ENCODE measurements at places on chromosomes 3 and 15.
A peak's percentile ranks its signal among the peaks of the same experiment; 100 is the strongest.

GRCh38 chr3:153221748-153222162 lies 59.7 kb downstream of the RAP2B start:
- peak; percentile 98 for DNase-seq

- no peak for DNase-seq
These were observed 864 bp upstream of the NEO1 start for GRCh38 chr15:73051391-73051806.

GRCh38 chr15:75073197-75073596 lies 49.8 kb downstream of the PPCDC start:
- DNase-seq, result no peak

GRCh38 chr15:62320259-62320658 lies 155.2 kb upstream of the C2CD4B start:
- no peak for DNase-seq

- no peak for DNase-seq
These were observed 45.0 kb upstream of the SLC6A11 start for GRCh38 chr3:10770981-10771380.

DNA sequence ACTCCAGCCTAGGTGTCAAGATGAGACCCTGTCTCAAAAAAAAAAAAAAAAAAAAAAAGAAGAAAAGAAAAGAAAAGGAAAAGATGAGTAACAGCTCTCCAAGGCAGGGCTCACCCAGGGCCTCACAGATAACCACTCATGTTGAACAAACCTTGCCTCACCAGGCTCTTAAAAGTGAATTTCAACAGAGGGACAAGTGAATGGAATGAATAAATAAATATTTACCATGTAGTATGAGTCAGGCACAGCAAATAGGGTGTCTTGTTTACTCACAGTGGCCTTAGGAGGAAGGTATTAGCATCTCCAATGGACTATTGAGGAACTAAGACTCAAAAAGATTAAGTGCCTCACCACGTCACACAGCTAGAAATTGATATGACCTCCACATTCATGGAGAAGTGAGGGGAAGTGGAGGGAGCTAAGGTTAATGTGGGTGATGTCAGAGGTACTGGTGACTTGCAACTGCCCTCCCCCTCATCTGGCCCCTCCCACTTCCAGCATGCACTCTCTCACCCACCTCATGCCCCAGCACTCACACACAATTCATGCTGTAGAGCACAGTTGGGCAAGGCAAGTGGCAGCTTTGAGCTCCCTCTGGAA lies 255.5 kb downstream of the UACA start:
- DNase-seq, result peak; percentile 36

- no peak for DNase-seq
These were observed 330.4 kb upstream of the ICE2 start for GRCh38 chr15:60809375-60809774.

GRCh38 chr3:196336319-196337145 lies 1.7 kb downstream of the TM4SF19 start:
- no peak for DNase-seq

DNA sequence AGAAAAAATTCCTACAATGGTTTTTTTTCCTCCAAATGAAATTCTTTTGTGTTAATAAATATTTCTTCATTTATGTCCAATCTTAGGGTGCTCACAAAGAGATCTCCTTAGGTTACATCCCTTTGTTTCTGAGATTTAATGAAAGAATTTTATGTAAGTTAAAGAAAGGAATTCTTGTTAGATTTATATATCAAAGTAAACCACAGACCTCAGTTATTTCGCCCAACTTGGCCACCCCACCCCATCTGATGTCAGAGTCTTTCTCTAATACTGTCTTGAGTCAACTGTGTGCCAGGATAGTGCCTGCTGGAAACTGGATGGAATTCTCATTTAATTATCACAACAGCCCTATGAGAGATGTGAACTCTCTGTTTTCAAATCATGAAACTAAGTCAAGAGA lies 259.9 kb downstream of the OPA1 start:
- DNase-seq, result no peak

GRCh38 chr15:55281517-55282228 lies 7.9 kb downstream of the RAB27A start:
- DNase-seq, result no peak

GRCh38 chr3:63979093-63979885 lies 44.0 kb downstream of the PSMD6 start:
- peak; percentile 31 for DNase-seq

GRCh38 chr3:69770219-69770618 lies 31.0 kb downstream of the MITF start:
- peak; percentile 69 for DNase-seq

- no peak for DNase-seq
These were observed 35.5 kb downstream of the CYFIP1 start for GRCh38 chr15:22944651-22945050.

GRCh38 chr3:64224826-64225610 lies at the start of gene PRICKLE2:
Gene PRICKLE2, minus strand, starts transcription at chr3:64225466. Its CDS starts 26,539 bp downstream, at chr3:64198927.
- peak; percentile 94 for DNase-seq

- peak; percentile 93 for DNase-seq
These were observed at the start of gene CAPN7 for GRCh38 chr3:15205934-15206661. Gene CAPN7, plus strand, starts transcription at chr3:15206246. Its CDS starts 250 bp downstream, at chr3:15206496.

DNA sequence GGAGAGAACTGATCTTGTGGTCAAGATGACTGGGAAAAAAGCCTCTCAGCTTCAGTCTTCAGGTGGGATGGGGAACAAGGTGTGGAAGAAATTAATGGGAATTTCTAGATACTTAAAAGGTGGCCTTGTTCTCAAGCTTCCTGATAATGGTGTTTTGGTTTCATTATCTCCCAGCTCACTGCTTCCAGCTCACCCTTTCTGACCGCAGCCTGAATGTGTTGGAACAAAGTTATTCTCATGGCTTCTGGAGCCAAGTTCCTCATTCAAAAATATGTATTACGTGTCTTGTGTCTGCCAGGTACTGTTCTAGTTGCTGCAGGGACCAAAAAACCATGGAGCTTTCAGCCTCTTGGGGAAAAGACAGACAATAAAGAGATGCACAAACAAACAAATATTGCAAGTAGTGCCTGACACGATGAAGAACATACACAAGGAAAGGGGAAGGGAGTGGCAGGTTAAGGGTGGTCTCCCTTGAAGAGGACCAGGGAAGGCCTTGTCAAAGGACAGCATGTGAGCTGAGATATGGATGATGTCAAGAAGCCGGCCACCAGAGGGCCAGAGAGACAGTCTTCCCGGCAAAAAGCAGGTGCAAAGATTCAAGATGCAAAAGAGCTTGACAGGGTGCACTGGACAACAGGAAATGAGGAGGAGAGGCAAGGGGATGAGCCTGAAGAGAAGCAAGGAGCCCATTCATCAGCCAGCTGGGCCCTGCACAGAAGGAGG lies 35.5 kb downstream of the ARRDC4 start:
- DNase-seq, result peak; percentile 20

DNA sequence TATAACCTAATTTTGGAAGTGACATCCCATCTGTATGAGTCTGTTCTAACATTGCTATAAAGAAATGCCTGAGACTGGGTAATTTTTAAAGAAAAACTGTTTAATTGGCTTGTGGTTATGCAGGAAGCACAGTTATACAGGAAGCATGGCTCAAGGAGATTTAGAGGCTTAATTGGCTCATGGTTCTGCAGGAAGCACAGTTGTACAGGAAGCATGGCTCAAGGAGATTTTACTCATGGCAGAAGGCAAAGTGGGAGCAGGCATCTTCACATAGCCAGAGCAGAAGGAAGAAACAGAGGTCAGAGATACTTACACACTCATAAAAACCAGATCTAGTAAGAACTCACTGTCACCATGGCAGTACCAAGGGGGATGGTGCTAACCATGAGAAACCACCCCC lies 193.1 kb upstream of the ADAMTS9 start:
- no peak for DNase-seq

- DNase-seq, result no peak
These were observed 8.5 kb downstream of the SHOX2 start for GRCh38 chr3:158097593-158098308.

- DNase-seq, result no peak
These were observed 265.4 kb upstream of the ARHGEF26 start for GRCh38 chr3:153855772-153856171.

DNA sequence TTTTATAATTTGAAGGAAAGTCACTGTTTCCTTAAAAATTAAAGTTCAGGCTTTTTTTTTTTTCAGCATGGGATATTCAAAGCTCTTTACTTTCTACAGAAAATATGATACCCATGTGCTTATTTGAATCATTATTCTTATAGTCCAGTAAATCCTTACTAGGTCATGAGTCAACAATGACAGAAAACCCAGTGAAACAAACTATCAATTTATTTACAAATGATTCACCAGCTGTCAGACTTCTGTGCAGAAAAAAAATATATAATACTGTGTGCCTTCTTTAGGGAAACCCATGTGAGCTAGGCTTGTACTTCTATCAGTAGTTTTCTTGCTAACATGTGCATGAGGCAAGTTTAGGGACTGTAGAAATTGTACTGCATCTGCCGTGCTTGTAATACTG lies 1.2 kb downstream of the ACP3 start:
- DNase-seq, result no peak

- DNase-seq, result no peak
These were observed 173.2 kb downstream of the KCNAB1 start for GRCh38 chr3:156293566-156293965.

DNA sequence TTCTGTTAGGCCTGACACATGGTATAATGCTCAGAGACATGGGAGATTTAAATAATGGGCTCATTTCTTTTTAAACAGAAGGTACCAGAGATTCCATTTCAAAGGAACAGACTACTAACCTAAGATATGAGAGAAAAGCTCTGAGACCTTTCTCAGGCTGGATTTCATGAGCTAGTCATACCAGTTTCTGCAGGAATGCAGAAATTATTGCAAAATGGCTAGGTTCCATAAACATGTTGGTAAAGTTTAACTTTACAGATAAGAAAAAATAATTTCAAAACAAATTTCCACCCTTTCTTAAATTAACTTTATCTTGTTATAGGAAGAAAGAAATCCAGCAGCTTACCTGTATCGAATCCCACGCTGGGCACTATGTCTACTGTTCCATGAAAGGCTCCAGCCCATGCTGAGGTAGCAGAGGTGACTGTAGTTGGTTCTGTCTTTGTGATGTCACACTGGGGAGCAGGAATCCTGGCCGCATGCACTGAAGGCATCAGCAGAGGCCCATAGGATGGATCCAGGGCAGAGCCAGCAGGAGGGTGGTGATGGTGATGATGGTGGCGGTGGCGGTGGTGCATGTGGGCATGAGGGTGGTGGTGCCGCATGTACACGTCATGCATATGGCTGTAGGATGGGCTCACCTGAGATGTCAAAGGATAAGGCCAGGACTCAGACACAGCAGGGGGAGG lies 22.6 kb downstream of the VGLL3 start:
- no peak for DNase-seq

DNA sequence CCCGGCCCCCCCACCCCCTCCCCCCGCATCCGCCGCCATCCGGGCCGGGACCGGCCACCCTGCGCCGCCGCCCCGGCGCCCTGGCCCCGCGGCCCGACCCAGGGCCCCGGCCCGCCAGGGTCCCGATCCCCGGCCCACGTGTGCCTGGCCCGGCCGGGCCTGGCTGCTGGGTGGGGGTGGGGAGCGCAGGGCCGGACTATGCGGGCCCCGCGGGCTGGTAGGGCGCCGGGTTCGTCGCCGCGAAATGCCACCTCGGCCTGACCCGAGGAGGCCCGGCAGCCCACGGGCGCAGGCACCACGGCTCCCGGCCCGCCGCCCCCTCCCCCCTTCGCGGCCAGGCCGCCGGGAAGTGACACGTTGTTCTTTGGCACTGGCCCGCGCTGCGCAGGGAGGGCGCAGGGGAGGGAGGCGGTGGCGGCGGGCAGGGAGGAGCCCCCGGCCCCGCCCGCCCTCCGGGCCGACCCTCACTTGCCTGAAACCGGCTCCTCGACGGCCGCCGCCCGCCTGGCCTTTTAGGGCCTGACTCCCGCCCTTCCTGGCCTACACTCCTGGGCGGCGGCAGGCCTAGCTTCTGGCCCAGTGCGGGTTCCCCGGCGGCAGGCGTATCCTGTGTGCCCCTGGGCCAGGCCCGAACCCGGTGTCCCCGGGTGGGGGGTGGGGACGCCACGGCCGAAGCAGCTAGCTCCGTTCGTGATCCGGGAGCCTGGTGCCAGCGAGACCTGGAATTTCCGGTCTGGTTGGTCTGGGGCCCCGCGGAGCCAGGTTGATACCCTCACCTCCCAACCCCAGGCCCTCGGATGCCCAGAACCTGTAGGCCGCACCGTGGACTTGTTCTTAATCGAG lies 515 bp downstream of the EIF4G1 start:
- peak; percentile 83 for DNase-seq

DNA sequence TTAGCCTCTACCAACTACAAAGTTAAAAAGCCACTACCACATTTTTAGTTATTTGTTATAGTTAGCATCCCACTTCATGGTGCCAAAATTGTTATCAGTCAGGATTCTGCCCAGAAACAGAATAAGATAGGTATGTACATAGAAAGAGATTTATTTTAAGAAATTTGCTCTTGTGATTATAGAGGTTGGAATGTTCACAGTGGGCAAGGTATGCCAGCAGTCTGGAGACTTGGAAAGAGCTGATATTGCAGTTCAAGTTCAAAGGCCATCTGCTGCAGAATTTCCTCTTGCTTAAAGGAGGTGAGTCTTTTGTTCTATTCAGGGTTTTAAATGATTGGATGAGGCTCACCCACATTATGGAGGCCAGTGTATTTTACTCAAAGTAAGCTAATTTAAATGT lies 143.8 kb upstream of the POU1F1 start:
- DNase-seq, result no peak

GRCh38 chr3:177995381-177996085 lies 540.7 kb upstream of the KCNMB2 start:
- DNase-seq, result no peak

GRCh38 chr3:59684766-59685165 lies 634.9 kb upstream of the CFAP20DC start:
- DNase-seq, result no peak

DNA sequence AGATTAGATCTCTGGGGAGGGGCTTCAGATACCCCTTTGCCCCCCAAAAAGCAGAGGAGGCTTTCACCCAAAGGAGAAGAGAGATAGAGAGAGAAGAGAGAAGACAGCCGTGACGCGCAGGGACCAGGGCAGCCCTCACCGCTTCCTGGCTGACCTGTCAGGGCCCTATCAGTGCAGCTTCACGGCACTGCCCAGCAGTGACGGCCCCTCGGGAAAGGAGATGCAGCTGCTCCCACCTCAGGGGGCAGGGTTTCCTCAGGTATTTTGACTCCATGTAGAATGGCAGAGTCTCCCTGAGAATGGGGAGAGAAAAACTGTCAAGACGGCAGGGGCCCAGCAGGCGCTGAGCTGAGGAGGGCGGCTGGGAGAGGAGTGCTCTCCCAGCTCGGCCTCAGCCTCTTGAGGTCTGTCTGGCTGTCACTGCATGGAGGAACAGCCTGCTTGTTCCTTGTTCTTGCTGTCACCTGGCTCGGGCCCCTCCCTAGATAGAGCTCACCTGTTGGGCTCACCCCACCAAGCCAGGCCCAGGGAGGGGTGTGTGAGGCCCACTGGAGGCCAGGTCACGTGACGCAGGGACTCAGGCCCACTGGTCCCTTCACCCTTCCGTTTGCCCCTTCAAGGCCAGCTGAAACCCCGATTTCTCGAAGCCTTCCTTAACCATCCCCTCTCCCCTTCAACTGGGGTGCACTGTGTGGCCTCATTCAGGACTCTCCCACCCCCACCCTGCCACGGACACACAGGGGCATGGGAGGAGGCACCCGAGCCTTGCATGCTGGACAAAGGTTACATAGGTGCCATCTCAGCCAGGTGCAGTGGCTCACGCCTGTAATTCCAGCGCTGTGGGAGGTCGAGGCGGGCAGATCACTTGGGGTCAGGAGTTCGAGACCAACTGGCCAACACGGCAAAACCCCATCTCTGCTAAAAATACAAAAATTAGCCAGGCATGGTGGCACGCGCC lies 28.2 kb downstream of the LOXL1 start:
- DNase-seq, result no peak

Measured in fibroblast of skin of back (primary cell).